Stimulated activated CD8-positive, alpha-beta memory T cell treated with anti-CD3 and anti-CD28 coated beads, Interleukin-4, amount 100 ng/mL, for 4 hours (primary cell): ENCODE measurements at places on chromosomes 3 and 15.

GRCh38 chr3:178297740-178298139 lies 238.5 kb upstream of the KCNMB2 start:
- no peak for DNase-seq

GRCh38 chr15:59657635-59658125 lies 365 bp upstream of the GTF2A2 start:
- DNase-seq: no peak

GRCh38 chr3:143165211-143165610 lies 45.6 kb downstream of the CHST2 start:
- no peak for DNase-seq

GRCh38 chr3:138962854-138963560 lies 16.0 kb downstream of the FOXL2NB start:
- DNase-seq: no peak

GRCh38 chr3:196931828-196932587 lies 10.3 kb downstream of the NCBP2 start:
- no peak for DNase-seq

DNA sequence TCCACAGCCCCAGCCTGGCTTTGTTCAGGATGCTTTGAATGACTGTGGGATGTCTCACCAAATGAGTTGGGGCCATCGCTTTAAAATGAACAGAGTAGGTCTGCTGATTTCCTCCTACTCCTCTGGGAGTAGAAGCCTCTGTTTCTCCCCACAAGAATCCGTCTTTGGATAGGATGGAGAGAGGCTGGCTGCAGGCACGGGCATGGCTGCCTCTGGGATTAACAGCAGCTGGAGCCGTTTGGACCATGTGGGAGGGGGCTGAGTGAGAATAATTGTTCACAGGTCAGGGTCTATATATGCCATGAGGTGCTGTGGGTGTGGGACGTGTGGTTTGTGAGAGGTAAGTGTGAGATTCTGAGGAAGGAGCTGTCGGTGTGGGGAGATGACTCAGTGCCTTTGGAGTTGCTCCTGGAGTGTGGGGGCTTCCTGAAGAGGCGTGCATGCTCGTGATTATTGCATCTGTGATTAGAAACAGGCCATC lies 48.0 kb upstream of the APEH start:
- no peak for DNase-seq

DNA sequence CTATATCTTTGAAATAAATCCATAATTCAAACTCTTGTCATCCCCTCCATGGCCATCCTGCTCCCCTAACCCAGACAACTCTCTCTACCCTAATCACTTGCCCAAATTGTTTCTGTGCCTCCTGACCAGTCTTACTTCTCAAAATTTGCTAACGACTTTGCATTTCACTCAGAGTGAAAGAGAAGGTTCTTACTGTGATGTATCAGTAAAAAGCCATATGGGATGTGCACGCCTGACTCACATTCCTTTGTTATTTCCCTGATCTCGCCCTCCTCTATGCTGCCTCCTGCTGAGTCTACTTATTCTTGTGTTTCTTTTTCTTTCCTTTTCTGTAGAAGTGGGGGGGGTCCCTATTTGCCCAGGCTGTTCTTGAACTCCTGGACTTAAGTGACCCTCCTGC lies 487.2 kb upstream of the FRG2C start:
- DNase-seq: no peak

- DNase-seq: no peak
Measured at GRCh38 chr15:31150732-31151231, 49.3 kb upstream of the TRPM1 start.

GRCh38 chr3:12178091-12178820 lies 19.5 kb upstream of the TIMP4 start:
- no peak for DNase-seq

- DNase-seq: no peak
Measured at GRCh38 chr15:39365161-39365560, 215.7 kb upstream of the THBS1 start.
